Muscle of arm (tissue), 14 donors: ENCODE measurements at places on chromosomes 5 and 9.

GRCh38 chr9:134533850-134534588 lies 107.6 kb upstream of the COL5A1 start:
- no peak for DNase-seq

- no peak for DNase-seq
Measured at GRCh38 chr5:61455179-61456006, 123.3 kb downstream of the ZSWIM6 start.

GRCh38 chr5:102307232-102307631 lies 11.1 kb upstream of the SLCO4C1 start:
- DNase-seq = no peak

- DNase-seq = no peak
Measured at GRCh38 chr5:145984072-145984471, 47.7 kb downstream of the SH3RF2 start.

DNA sequence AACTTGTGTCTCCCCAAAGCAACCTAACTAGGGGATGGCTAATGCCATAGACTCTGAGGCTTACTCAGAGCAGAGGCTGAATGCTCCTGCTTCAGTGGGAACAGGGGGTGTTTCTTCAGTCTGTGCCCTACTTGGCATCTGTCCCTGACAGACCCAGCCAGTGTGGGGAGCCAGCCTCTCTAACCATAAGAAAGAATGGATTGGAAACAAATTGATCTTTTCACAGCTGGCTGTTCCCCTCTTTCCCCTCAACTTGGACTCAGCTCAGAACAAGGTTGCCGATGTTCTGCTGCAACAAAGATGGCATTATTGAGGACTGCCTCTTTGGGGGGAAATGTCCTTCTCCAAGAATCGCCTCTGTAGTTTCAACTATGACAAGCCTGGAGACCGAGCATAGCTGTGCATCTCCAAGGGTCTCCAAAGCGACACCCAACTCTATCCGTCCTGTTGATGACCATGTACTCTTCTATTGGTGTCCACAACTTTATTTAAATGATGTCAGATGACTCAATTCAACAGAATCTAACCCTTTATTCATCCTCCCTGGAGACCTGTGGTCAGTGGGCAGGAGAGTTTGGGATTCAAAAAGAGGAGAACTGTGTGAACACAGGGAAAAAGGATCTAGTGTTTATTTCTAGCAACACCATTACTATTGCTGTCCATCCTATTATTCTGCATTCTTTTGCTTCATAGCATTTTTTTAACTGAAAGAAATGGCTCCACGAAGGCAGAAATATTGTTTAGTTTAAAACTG lies 24.7 kb upstream of the TNC start:
- DNase-seq = no peak

GRCh38 chr5:5309645-5310044 lies 112.8 kb upstream of the ICE1 start:
- no peak for DNase-seq

DNA sequence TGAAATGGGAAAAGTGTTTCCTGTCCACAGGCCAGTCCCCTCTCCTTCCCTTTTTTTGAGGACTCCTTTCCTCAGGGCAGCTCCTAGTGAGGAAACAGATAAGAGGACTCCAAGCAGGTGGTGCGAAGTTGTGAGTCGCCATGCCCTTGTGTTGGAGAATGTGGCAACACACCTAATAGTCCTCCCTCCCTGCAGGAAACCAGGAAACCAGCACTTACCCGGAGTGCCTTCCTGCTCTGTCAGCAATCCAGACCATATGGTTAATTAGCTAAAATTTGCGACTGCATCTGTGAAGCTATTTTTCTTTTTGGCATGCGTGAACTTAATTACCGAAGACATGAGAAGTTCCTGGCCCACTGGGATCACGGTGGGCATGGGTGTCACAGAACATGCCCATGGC lies 69.9 kb downstream of the TRIM32 start:
- DNase-seq = no peak

DNA sequence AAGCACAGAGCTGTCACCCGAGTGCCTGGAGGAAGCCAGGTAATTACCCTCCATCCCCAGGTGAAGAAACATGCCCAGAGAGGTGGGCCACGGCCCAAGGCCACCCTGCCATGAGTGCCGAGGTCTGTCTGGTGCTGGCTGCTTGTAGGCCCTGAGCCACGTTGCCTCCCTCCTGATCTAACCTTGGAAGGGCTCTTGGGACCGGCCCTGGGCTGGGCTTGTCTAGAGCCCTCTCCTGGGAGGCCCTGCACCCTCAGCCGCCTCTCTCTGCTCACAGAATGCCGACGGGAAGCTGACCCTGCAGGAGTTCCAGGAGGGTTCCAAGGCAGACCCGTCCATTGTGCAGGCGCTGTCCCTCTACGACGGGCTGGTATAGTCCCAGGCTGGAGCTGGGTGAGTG lies 39.4 kb upstream of the HMCN2 start:
- no peak for DNase-seq

DNA sequence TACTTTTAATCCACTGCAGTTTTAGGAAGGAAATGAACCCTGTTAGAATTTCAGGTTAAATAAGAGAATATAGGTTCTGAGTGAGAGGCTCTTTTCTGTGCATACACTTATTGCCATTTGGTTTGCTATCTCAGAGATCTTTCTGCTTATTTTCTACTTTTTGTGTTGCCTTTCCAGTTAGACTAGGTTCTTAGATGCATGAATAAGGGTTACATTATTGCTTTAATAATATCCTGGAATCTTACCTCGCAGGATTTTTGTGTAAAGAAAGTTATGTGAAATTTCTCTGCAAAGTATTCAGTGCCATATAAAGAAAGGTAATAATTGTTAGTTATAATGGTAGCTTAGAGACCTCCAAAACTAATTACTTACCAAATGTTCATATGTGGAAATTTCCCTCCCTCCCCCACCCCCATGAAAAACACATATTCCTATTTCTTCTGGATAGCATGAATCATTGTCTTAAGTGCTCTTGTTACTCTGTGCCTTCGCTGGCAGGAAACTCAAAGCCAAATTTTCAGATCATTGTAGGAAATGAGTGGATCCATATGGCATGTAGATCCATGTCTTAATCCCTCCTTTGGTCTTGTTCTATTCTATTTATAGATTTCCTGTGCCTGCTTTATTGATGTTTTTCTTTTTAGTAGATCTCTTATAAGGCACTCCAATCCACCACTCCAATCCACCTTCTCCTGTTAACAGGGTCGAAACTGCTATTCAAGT lies 2.7 kb upstream of the APBA1 start:
- no peak for DNase-seq

GRCh38 chr9:128528445-128529160 lies 23.8 kb upstream of the SPTAN1 start:
- no peak for DNase-seq

GRCh38 chr5:132675936-132676689 lies 2.3 kb downstream of the IL4 start:
- no peak for DNase-seq

GRCh38 chr5:122311497-122311960 lies 508 bp upstream of the SNCAIP start:
- peak; percentile 40 for DNase-seq

DNA sequence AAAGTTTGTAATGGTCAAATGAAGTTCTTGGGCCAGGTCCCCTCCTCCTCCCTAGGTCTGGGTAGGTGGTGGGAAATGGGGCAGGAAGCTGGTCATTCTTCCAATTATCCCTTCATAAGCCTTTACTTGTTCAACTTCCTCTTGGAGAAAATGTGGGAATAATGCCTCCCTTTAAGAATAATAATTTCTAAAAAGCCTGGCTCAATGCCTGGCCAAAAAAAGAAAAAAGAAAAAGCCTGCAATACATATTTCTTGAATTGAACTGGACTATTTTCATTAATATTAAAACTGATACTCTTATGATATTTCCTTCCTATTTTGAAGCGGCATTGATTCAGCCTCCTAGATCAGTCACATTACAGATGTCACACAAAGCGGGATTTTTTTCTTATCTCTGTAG lies 600.9 kb downstream of the CCDC171 start:
- DNase-seq = no peak

DNA sequence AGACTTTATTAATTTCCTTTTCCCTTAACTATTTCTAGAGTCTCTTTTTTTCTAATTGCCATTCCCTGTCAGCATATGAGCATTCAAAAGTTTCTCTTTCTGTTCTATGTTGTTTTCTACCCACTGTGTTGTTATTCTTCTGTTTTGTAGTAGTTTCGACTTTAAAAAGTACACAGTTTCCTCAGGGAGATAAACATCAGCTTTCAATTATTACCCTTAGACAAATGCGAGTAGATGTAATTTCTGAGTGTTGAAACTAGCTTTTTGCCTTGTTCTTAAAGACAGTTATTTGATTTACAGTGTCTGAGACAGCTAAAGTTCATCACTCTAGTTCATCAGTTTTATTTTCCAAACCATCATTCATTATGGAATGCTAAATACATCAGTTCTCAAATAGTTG lies 19.5 kb downstream of the MTREX start:
- no peak for DNase-seq

DNA sequence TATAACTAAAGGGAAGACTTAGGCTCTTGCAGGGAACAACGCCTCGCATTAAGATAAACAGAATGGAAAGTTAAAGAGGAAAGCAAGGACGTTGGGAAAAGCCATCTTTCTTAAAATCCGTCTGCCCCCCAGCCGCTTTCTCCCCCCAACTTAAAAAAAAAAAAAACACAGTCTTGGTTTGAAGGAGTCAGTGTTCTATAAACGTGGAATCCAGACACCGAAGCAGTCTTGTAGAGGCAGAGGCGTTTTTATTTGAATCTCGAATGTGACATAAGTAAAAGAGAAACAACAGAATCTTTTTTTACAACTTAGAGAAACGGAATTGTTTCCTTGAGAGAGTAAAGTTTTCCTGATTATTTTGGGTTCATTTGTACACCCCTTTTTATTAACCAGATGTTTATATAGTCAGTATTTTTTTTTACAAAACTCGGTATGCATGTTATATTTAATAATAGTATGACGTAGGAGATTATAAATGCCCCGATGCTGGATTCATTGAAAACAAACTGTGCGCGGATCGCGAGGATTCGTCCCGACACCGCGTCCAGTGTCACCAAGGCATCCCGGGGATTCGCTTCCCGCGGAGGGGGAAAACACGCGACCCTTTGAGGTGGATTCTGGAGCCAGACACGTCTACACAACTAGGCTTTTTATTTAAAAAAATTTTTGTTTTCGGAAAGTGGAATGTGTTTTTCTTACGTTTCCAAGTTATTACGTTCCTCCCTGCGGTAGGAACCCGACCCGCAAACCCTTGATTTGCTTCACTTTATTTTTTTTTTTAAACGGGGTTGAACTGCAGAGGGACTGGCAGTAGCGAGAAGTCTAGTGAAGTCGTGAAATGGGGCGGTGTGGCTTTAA lies 6.7 kb downstream of the PTCH1 start:
- DNase-seq = peak; percentile 35

DNA sequence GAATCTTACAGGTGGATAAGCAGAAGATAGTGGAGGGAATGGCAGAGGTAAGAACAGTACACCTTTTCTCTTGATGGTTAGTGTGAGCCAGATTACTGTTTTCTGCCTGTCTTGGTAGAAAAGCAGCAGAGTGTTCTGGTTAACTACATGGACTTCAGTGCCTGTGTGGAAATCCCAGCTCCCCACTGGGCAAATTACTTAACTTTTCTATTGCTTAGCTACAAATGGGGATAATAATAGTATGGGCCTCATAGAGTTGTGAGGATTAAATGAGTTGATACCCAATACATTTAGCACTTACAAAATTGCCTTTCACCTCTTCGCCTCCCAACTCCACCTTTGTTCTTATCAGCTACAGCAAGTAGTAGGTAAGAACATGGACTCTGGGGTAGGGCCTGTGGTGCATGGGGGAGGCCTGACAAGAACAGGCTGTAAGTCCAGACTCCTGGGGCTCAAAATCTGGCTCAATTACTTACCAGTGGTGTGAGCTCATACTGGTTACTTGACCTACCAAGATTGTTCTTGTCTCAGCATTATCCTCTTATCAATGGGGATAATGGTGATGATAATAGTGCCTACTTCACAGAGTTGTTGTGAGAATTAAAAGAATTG lies 125.1 kb downstream of the LIFR start:
- DNase-seq = no peak

DNA sequence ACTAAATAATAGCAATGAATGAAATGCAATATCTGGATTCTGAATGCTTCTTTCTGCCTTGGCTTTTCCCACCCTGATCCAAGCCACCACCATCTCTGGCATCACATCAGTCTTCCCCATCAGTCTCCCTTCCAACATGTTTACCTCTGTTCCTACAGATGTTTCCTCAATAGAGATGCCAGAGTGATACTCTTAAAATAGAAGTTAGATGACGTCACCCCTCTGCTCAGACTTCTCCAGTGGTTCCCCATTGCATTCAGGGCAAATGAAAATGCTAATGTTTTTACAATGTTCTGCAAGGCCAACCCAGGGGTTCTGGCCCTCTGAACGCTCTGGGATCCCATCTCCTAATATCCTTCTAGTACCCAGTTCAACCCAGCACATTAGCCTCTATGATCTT lies 305.8 kb downstream of the TRIM32 start:
- DNase-seq = no peak

DNA sequence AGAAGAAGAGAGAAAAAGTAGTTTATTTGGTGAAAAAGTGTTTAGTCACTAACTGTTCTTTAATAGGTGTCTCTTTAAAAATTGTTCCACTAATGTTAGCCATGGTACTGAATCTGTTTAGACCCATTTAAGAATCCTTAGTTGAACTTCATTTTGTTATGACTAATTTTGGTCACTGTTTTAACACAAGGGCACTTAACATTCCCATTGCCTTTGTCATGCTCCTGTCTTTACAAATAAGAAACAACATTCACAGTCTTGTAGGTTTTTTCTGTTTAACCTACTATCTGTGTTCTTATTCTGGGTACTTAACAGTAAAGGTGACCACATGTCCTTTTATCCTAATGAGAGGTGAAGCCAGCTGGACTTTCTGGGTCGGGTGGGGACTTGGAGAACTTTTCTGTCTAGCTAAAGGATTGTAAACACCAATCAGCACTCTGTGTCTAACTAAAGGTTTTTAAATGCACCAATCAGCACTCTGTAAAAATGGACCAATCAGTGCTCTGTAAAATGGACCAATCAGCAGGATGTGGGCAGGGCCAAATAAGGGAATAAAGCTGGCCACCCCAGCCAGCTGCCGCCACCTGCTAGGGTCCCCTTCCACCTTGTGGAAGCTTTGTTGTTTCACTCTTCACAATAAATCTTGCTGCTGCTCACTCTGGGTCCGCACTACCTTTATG lies 116.7 kb downstream of the WDR70 start:
- no peak for DNase-seq

- no peak for DNase-seq
Measured at GRCh38 chr5:78925129-78925876, 59.8 kb downstream of the ARSB start.

GRCh38 chr9:92055624-92056023 lies 59.6 kb downstream of the SPTLC1 start:
- no peak for DNase-seq

GRCh38 chr9:10571699-10572098 lies 41.1 kb downstream of the PTPRD start:
- DNase-seq = no peak

- DNase-seq = no peak
Measured at GRCh38 chr9:34047864-34048726, 592 bp downstream of the UBAP2 start.

DNA sequence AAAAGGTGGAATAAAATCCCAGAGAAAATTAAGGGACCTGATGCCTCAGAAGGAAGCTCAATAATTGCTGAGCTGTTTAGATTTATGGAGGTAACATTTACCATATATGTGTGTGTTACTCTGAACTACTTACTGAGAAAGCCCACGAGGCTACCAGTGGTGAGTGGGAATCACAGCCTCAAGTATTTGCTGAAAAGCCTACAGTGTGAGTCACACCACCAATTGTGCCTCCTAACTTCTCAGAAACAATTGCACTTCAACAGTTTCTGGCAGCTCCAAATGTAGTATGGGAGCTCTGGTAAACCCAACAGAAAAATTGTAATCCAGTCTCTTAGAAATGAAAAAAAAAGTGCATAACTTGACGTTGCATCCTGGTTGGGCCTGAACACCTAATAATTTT lies 551.6 kb downstream of the PRDM9 start:
- no peak for DNase-seq
